ENCODE measurements at places on chromosomes 2 and 18.

DNA sequence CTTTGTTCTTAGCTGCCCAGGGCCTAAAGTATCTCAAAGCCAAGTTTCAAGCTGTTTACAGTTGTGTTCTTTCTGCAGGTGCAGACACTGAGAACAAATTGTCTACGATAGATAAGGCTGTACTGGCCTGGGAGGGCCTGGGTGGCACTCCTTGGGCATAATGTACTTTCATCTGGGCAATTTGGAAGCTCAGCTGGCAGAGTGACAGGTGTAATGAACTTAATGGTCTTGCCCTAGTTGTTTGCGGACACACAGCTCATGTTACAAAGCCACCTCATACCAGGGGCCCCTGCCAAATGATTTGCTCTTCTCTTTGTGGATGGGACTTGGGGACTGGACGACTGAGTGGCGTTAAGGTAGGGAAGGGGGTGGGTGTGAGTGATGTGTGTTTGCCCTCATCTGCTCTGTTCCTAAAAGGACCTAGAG is 4.3 kb downstream of the LDLRAD4 start:
- DNase-seq = no peak

DNA sequence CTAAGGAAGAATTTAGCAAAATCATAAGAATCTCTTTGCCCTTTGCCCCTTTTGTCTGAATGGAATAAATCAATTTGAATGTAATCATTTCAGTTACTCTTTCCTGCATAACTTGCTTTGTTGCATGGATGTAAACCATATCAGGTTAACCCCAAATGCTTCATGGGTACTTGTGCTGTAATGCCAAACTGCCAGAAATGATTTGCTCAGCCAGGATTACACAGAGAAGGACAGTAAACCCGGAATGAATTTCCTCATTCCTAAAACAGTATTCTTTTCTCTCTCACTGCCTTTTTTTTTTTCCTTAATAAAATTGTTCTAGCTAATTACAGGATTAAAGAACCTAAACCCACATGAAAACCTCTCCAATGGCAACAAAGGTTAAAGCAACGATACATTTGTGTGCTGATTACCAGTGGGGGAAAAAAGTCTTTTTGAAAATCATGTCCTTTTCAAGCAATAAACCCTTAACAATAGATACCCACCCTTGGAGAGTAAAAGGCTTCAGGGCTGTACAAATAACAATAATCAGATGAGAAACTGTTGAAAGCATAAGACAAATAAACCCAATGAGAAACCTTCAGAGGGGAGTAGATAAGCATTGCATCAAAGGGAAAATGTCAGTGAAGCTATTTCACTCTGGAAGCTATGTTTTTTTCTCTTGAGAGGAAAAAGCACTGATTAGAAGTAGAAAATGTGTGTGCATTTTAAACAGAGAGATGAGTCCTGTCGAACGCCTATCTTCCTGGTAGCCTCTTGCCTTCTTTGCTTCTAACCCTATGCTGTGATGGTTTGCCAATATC is 275.3 kb downstream of the CDH2 start:
- DNase-seq = no peak

DNA sequence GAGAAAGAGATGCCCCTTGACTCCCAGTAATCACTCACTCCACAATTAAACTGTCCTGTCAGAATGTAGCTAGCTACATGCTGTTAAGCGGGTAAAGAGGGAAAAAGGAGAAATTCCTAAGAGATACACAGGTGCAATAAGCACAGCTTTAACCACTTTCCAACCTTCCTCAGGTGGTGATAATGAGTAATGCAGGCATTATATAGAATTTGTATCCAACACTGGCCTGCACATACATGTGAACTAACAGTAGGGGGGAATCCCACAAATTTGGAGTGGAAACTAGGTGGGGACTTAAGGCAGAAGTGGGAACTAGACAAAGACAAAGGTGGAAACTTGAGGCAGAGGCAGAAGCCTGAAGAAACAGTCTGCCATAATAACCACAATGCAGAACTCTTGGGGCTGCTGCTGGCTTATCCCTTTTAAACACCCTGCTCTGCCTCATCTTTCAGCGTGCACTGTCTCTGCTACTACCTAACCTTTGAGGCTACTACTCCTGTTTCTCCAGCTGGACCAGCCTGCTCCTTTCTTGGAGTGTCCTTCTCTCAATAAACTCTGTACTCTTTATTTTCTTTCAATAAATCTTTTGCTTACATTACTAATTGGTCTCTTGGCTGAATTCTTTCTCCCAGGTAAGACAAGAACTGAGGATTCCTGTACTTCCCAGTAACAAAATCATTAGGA is 259.7 kb downstream of the PDE11A start:
- no peak for DNase-seq

DNA sequence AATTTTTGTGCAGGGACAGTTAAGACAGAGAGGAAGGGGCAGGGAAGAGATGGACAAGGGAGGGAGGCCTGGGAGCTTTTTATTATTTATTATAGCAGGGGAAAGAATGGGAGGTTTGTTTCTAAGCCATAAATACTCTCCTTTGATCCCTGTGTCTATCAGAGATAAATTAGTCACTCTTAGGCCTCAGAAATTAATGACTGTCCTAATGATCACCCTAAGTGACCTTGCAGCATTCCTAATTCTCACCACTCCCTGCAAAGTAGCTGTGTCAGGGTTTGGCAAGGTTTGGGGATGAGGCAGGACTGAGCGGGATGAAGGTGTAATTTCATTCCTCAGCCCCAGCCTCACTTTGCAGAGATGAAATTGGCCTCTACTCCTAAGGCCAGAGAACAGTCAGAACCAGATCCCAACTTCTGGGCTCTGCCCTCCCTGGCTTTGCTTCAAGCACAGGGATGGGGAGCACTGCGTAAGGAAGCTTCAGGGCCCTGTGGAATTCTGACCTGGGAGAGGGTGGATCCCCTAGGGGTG is 95.0 kb downstream of the TMEM17 start:
- no peak for DNase-seq

DNA sequence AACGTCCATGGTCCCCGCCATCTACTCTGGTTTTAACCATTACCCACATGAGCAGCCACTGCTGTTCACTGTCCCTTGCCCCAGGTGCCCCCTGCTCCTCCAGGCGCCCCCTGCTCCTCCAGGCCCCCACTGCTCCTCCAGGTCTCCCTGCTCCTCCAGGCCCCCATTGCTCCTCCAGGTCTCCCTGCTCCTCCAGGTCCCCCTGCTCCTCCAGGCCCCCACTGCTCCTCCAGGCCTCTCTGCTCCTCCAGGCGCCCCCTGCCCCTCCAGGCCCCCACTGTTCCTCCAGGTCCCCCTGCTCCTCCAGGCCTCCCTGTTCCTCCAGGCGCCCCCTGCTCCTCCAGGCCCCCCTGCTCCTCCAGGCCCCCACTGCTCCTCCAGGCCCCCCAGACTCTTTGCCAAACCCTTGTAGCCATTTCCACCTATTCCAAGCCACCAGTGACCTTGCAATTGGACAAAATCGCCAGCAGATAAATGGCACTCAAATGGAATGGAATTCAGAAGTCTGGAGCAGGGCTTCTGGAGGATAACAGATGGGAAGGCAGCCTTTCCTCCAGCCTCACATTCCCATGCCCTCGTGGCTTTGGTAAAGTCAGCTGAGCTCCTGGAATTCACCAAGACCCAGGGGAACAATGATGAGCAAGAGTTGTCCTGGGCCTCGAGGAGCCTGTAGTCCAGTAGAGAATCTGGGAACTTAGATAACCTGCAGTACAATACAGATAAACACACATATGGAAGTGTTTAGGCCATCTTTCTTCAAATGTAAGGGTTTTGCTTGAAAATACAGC is 13.3 kb upstream of the RPL31 start:
- no peak for DNase-seq

DNA sequence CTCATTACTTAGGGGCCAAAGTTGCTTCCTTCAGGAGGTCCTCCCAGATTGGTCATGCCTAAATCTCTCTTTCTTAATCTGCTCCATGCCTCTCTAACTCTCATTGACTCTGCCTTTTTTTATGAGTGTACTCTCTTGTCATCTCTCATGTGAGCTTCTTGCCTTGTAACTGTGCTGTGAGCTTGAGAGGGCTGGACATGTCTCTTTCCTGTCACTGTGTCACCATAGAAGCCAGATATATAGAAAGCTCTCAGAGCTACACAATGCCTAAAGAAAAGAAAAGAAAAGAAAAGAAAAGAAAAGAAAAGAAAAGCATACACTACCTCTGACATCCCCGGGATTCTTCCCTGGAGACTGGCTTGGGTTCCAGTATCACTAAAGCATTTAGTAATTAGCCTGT is 161.5 kb upstream of the SKOR2 start:
- DNase-seq = no peak

DNA sequence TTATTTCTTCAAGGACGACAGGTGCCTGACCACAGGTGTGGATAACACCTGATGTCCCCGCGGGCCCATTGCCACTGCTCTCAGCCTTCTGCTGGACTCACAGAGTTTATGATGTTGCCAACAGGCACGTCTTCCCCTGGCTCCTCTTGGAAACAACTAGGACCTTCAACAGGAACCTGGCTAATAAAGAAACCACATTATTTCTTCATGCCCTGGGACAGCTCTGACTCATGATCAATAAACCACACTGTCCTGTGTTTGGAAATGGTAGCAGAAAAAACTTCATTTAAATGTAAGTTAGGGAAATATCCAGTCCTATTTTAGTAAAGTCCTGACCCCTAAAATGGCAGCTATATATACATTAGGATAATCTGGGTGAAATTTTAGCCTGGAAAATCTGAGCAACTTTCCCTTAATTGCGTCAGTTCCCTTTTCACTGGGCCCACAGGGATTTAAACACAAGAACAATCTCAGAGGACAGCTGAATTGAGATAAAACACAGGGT is 158.9 kb downstream of the VAPA start:
- no peak for DNase-seq
